ENCODE measurements at places on chromosomes 11 and 22.

DNA sequence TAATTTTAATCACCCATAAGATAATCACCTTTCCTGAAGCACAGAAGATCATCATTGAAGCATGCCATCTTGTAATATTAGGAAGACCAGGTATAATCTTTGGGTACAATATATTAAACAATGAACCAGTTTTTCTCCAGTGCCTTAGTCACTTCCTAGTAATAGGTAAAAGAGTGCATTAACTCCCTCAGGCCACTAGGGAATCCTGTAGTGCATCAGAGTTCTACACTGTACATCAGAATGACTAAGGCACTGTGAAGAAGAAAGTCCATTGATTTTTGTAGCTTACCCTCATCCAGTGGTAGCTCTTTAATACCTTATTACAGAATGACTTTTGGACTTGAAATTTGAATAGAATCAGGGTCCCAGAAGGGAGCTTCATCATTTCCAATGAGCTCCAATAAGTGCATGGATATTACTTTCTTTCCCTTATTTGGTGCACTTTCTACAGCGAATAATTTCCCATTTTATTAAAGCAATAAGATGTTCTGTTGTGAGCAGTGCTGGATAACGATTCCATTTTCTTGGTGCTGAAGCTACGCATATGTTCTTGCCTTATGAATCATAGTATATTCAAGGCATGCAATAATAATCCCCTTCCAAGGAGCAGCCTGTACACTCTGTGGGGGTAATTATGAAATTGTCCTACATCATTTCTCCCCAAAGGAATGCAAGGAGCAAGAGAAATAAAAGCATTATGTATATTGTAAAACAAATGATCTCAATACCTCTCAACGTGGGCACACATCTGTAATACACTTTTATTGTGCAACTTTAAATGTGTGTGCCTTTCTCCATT is 4.7 kb downstream of the C11orf87 start:
- DNase-seq = no peak

- DNase-seq = no peak
Measured at GRCh38 chr22:25067851-25068421, 115.4 kb downstream of the KIAA1671 start.

DNA sequence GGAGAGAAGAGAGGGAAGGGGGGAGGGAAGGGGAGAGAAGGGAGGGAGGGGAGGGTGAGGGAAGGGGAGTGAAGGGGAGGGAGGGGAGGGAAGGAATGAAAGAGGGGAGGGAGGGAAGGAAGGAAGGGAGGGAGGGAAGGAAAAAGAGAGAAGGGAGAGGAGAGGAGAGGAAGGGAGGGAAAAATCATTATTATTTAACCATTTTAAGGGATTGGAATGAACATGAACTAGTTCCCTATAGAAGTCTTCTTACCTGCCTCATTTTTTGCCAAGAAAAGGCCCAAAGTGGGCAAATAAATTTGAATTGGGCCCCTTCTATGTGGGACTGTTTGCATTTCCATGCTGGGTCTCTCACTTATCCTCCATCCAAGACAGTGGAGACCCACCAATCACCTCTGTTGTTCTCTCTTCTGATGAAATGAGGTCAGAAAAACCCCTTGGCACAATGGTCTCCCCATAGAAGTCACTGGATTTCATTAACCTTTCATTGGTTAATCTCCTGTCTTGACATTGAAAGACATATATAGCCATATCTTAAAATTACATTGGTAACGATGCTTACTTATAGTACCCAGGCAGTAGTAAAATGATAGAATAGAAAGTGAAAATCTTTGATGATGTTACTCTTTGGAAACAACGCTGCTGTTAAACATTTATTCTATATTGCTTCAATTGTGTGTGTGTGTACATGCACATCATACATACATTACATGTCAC is 80.1 kb upstream of the ASPHD2 start:
- DNase-seq = no peak

GRCh38 chr11:81959341-81959740 is 774.3 kb downstream of the FAM181B start:
- DNase-seq = no peak
